ENCODE measurements at places on chromosomes 3 and 15. TPM values are rescaled to one million over a fixed set of nuclear protein-coding genes. Genes with fewer than 3 reads are reported as not detected.

The SEMA3B gene
- total RNA-seq, result 13.3 TPM

The IQCF5 gene
- not detected for total RNA-seq

The SPTSSB gene
- total RNA-seq, result not detected

The TEX55 gene
- not detected for total RNA-seq

The NR2E3 gene
- not detected for total RNA-seq

The LRTM1 gene
- total RNA-seq, result not detected

The PRTG gene
- total RNA-seq, result under 0.01 TPM

The DGKG gene
- not detected for total RNA-seq

The ABCC5 gene
- 14.0 TPM for total RNA-seq

The CASR gene
- not detected for total RNA-seq

The ZNF620 gene
- total RNA-seq, result 0.32 TPM

The GOLGA6A gene
- not detected for total RNA-seq

The LRRC31 gene
- not detected for total RNA-seq

The MRPL3 gene
- 128 TPM for total RNA-seq

The HLTF gene
- total RNA-seq, result 25.0 TPM

The TGM5 gene
- total RNA-seq, result not detected
